ENCODE measurements at places on chromosomes 3 and 15. TPM values are rescaled to one million over a fixed set of nuclear protein-coding genes. Genes with fewer than 3 reads are reported as not detected.

GRCh38 chr3:177591379-177591778, 394.1 kb upstream of the TBL1XR1 start:
- DNase-seq, result no peak

DNA sequence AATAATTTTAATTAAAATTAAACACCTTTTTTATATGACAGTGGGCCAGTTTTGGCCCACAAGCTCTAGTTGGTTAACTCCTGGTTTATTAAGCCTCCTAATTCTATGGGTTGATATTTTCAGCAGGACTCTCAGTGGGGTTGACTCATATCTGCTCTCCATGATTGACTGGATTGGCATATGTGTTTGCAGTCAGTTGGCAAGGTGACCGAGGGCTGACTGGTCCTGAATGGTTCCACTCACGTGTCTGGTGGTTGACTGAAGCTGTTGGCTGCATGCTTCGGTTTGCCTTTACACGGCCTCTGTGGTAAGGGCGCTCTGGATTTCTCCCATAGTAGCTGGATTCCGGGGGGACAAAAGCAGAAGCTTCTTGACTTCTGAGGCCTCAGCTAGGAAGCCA, 65.3 kb upstream of the ZNF280D start:
- no peak for DNase-seq

DNA sequence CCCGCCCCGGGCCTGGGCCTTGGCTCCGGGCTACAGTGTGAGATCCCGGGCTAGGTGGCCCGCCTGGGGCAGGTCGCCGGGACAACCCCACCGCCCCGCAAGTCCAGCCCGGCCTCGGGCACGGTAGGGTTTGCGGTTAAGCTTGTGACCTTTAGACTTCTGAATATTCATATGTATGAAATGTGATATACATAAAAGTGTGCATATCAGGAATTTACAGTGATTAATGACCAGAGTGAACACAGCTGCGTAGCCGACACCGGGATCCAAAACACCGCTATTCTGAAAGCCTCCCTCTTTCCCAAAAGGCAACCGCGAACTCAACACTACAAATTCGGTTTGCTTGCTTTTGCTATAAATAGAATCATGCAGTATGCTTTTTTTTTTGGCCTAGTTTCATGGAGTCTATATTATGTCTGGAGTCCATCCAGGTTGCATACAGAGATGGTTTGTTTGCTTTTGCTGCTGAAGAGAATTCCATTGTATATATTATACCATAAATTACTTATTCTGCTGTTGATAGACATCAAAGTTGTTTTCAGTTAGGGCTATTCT, 636 bp upstream of the SNRPA1 start:
- DNase-seq, result no peak

- no peak for DNase-seq
These were observed 134.4 kb upstream of the SKOR1 start for GRCh38 chr15:67690936-67691335.

GRCh38 chr3:82978368-82978767, 1216.9 kb upstream of the GBE1 start:
- DNase-seq, result no peak

GRCh38 chr3:45937206-45938042, 5.8 kb upstream of the CXCR6 start:
- DNase-seq, result no peak

- no peak for DNase-seq
These were observed 327.5 kb upstream of the UMPS start for GRCh38 chr3:124402791-124403190.

GRCh38 chr15:100900136-100900794, 18.9 kb upstream of the LRRK1 start:
- no peak for DNase-seq

- DNase-seq, result no peak
These were observed 39.0 kb downstream of the IL5RA start for GRCh38 chr3:3071136-3071535.

GRCh38 chr3:184148076-184148475, 7.1 kb upstream of the DVL3 start:
- DNase-seq, result no peak

DNA sequence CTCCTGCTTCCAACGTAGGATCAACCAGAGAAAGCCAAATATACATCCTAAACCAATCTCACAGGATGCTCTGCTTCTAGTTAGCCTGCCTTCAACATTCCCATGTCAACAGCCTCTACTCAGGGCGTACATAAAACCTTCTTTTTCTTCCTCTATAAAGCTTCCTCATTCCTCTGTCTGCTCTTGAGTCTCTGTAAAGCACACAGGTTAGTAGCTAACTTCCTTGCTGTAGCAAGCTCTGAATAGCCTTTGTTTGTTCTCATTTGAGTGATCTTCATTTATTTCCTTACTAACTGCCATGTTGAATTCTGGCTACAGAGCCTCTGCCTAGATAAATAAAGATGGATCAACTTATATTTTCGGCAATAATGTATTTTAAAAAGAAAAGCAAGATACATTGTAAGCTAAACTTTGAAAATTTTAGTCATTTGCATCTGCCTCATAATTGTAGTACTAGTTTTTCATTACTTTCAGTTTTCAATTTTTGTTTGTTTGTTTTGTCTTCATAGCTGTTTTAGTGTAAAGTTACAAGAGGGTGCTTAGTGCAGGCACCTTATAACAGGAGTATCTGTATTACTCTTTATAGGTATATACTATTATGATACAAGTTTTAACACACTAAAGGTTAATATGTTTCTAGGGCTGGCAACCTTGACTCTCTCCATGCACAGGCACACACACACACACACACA, 498.2 kb downstream of the PYDC2 start:
- no peak for DNase-seq

Gene TBC1D2B
- total RNA-seq, result 58.8 TPM

Gene CD200
- total RNA-seq, result 7.3 TPM

Gene STAB1
- 121 TPM for total RNA-seq

Gene PLOD2
- 57.6 TPM for total RNA-seq

Measured in esophagus muscularis mucosa (tissue), 4 donors.